ENCODE measurements at places on chromosomes 1 and 21. TPM values are rescaled to one million over a fixed set of nuclear protein-coding genes. Genes with fewer than 3 reads are reported as not detected.

The OVAAL gene
- polyA plus RNA-seq: not detected

The TMEM81 gene
- polyA plus RNA-seq: 0.79 TPM

The KIF21B gene
- 2.9 TPM for polyA plus RNA-seq

The LCE1D gene
- polyA plus RNA-seq: not detected

The ANKRD35 gene
- 0.40 TPM for polyA plus RNA-seq

The RNU5D-1 gene
- polyA plus RNA-seq: not detected

The LCE1B gene
- polyA plus RNA-seq: not detected

The TPTE gene
- not detected for polyA plus RNA-seq

The F5 gene
- 1.3 TPM for polyA plus RNA-seq

The CA6 gene
- polyA plus RNA-seq: not detected

The OR2T11 gene
- not detected for polyA plus RNA-seq

The ATG4C gene
- 13.7 TPM for polyA plus RNA-seq

The RNF207 gene
- 0.19 TPM for polyA plus RNA-seq

The SPTA1 gene
- polyA plus RNA-seq: not detected

The DBT gene
- 0.43 TPM for polyA plus RNA-seq

The FALEC gene
- polyA plus RNA-seq: not detected

The ATP1A2 gene
- not detected for polyA plus RNA-seq

The NPPA gene
- polyA plus RNA-seq: not detected

The FMO3 gene
- polyA plus RNA-seq: not detected

The ASCL5 gene
- polyA plus RNA-seq: not detected

The ALPL gene
- polyA plus RNA-seq: not detected

The FCGR3A gene
- 1,471 TPM for polyA plus RNA-seq

The PCSK9 gene
- polyA plus RNA-seq: not detected

The LMX1A gene
- not detected for polyA plus RNA-seq

The FAM43B gene
- not detected for polyA plus RNA-seq

The LAD1 gene
- polyA plus RNA-seq: not detected

The LCE1E gene
- not detected for polyA plus RNA-seq

The TRNAU1AP gene
- 31.2 TPM for polyA plus RNA-seq

The HSD3B1 gene
- polyA plus RNA-seq: not detected

The SAMSN1 gene
- 19.6 TPM for polyA plus RNA-seq

The LCE1C gene
- not detected for polyA plus RNA-seq

The KRTAP19-4 gene
- polyA plus RNA-seq: not detected

The RAB7B gene
- not detected for polyA plus RNA-seq

The CD101 gene
- polyA plus RNA-seq: 3.6 TPM

The ADAMTS4 gene
- 0.10 TPM for polyA plus RNA-seq

The NAV1 gene
- polyA plus RNA-seq: not detected

The MAEL gene
- polyA plus RNA-seq: not detected

The ETV3L gene
- not detected for polyA plus RNA-seq

The GIPC2 gene
- polyA plus RNA-seq: not detected

The LMO4 gene
- polyA plus RNA-seq: 46.1 TPM

The C1orf141 gene
- polyA plus RNA-seq: not detected

The GJA9 gene
- not detected for polyA plus RNA-seq

The PDPN gene
- polyA plus RNA-seq: not detected

The AMY2A gene
- polyA plus RNA-seq: not detected

The PTAFR gene
- polyA plus RNA-seq: 9.4 TPM

The CYB561D1 gene
- 10.2 TPM for polyA plus RNA-seq

The TTC13 gene
- polyA plus RNA-seq: 23.5 TPM

The TIE1 gene
- 8.8 TPM for polyA plus RNA-seq

The UQCRHL gene
- 0.90 TPM for polyA plus RNA-seq

The KAZN gene
- polyA plus RNA-seq: not detected

The TDRD5 gene
- not detected for polyA plus RNA-seq

The CLCA1 gene
- polyA plus RNA-seq: not detected

The TMEM82 gene
- polyA plus RNA-seq: not detected

The TRAF3IP3 gene
- 232 TPM for polyA plus RNA-seq

The POLR3GL gene
- 207 TPM for polyA plus RNA-seq

The LCE3E gene
- not detected for polyA plus RNA-seq
